BE2C (cell line): ENCODE measurements at places on chromosomes 1 and 21.
A peak's percentile ranks its signal among the peaks of the same experiment; 100 is the strongest.

DNA sequence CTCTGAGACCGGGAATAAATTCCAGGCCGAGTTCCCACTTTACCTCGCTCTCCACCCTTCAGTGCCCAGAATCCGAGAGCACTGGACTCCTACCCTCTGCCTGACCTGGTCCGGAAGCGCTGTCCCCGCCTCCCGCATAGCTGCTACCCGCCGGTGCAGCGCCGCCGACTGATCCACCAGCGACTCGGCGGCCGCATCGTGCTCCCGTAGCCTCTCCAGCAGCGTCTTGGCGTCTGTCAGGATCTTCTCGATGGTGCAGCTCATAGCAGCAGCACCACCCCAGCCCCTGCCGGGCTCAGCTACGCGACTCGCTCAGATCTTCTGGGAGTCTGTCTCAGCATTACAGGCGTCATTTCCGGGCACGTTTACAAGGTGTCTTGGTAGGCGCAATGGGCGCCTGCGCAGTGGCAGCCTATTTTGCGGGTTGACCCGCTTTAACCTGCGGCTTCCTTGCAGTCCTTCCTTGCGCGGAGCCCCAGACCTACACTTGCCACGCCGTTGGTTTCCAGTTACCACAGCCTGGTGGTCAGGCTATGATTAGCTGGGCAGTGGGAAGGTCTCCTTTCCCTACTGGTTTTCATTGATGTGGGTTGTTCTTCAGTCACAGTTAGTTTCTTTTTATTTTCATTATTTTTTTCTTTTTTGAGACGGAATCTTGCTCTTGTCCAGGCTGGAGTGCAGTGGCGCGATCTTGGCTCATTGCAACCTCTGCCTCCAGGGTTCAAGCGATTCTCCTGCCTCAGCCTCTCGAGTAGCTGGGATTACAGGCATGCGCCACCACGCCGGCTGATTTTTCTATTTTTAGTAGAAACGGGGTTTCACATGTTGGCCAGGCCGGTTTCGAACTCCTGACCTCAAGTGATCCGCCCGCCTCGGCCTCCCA lies at the start of gene SIKE1:
Gene SIKE1 (minus strand): TSS at position 342 of the 883 bp plus-strand sequence. CDS start 78 bp downstream, at position 264.
- DNase-seq = peak; percentile 92

DNA sequence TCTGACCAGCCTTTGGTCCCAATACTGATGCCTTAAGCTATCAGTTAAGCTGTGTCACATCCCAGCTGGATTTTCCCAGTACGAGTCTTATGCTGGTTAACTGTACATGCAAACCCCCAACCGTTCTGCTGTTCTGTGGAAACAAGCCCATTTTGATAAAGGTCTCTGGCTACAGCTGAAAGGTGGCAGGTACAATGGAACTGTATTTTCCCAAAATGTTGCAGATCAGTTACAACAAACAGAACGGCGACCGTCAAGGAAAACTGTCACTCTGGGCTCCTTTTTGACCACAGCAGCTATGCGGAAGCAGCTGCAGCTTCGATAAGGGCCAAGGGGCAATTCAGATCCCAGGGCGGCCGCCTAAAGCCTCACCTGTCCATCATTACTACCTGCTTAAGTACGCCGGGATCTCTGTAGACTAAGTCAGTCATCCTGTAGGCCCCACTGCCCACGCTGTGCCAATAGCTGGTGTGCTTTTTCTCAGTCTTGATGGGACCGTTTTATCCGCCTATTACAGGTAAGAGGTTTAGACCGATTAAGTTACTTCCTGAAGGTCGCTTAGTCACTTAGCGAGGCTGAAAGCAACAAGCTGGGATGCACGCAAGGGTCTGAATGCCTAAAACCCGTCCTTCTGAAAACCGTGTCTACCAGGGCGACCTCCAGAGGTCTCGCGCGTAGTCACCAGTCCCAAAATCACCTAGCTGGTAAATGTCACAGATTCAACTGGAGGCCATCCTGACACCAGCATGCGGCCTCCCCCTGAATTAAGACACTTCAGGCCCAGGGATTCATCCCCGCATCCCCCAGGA lies 11.1 kb upstream of the RAB42 start:
- peak; percentile 25 for DNase-seq

DNA sequence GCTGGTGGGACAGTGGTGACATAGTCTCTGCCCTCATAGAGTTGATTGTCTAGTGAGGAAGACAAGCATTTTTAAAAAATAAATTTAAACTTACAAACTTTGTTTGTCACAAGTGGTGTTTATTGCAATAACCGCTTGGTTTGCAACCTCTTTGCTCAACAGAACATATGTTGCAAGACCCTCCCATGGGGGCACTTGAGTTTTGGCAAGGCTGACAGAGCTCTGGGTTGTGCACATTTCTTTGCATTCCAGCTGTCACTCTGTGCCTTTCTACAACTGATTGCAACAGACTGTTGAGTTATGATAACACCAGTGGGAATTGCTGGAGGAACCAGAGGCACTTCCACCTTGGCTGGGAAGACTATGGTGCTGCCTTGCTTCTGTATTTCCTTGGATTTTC lies 58.4 kb downstream of the LAMC2 start:
- no peak for DNase-seq

DNA sequence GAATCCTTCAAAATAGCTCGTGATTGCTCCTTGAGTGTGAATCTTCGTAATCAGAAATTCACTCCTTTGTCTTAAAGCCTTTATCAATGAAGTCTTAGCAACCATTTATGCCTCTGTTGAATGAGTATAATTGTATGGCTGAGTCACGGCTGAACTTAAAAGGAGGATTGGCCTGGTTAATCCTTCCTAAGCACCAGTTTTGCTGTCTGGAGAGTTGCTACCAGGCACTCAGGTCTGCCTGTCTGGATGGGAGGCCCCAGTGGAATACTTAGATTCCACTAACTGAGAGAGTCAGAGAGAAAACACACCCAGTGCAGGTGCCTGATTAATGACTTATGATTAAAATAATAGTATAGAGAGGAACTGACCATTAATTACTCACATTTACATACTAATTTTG lies 7.6 kb upstream of the HHAT start:
- DNase-seq = no peak

GRCh38 chr1:205232945-205233397 lies 5.2 kb downstream of the TMCC2 start:
- DNase-seq = no peak

- DNase-seq = no peak
Measured at GRCh38 chr1:202143768-202144401, 652 bp downstream of the ARL8A start.

- DNase-seq = peak; percentile 56
Measured at GRCh38 chr1:64875101-64875500, 91.2 kb downstream of the JAK1 start.

DNA sequence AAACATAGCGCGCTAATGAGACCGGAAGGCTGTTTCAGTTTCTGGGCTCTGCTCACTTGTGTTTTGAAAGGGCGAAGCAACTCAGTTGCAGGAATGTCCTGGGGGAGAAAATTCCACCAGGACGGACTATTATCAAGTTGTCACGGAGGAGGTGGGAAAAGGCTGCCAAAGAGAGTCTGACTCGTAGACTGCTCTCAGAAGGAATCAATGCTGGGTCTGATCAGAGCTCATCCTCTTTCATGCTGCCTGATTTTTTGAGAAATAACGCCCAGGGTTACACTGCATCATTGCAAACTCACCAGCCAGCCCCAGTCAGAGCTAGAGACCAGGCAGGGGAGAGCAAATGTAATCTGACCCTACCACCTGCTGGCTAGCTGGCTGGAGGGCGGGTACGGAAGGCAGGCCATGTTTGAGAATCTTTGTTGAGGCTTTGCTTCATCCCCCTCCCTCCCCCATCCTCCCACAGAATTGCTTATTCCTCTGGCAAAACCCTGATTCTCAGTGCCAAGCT lies 36.4 kb upstream of the BCL9 start:
- DNase-seq = peak; percentile 20

GRCh38 chr1:202821467-202821866 lies 10.7 kb downstream of the PCAT6 start:
- DNase-seq = no peak

GRCh38 chr1:245986404-245987218 lies 520.5 kb downstream of the SMYD3 start:
- DNase-seq = no peak

GRCh38 chr1:56409112-56409691 lies 170.2 kb downstream of the PLPP3 start:
- no peak for DNase-seq

DNA sequence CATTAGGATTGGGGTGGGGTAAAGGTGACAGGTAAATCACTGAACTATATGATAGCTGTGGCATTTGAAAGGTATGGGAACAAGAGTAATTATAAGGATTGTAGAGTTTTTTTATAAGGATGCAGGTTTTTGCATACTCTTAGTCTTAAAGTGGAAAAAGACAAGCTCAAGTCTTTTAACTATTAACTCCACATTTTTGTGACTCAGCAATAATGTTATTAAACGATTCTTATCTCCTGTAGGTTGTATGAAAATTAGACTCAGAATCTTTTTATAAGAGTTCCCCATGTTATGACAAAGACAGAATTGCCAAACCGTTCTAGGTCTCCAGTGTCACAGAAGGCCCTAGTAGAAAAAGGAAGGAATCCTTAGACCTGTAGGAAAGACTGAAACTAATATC lies 49.9 kb upstream of the TTLL7 start:
- no peak for DNase-seq

- DNase-seq = no peak
Measured at GRCh38 chr21:37452227-37452626, 85.7 kb downstream of the DYRK1A start.

DNA sequence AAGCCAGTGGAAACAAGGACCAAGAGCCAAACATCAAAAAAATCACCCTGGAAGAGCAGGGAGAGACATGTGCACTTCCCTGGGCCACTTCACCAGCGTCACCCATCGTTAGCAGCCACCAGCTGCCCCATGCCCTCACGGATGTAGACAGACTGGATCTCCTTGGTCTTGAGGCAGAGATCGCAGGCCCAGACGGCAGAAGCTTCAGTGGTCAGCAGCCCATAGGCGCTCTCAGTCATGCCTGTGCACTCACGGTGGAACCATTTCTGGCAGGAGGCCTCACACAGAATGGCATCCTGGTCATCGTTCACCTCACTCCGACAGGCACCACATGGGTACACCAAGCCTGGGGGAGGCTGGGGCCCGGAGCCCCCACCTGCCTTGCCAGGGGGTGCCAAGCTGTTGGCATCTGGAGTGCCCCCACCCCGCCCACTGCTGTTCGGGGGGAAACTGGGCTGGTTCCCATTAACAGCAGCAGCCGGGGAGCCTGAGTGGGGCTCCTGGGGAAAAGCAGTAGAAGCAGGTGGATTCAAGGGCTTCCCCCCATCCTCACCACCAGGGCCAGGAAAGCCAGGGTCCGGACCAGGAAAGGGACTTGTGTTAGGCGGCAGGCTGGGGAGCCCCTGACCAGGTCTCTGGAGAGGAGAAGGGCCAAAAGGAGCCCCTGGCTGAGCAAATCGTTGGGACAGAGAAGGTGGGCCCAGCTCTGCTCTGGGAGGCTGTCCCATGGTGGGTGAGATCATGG lies 2.7 kb downstream of the PYGO2 start:
- DNase-seq = no peak

GRCh38 chr1:15261155-15262002 lies 14.4 kb downstream of the FHAD1 start:
- no peak for DNase-seq

GRCh38 chr1:245031041-245031440 lies 123.7 kb upstream of the KIF26B start:
- DNase-seq = no peak

GRCh38 chr1:21586846-21587601 lies 77.8 kb downstream of the ALPL start:
- peak; percentile 47 for DNase-seq

GRCh38 chr1:219058891-219059820 lies 114.5 kb upstream of the LYPLAL1 start:
- DNase-seq = no peak

DNA sequence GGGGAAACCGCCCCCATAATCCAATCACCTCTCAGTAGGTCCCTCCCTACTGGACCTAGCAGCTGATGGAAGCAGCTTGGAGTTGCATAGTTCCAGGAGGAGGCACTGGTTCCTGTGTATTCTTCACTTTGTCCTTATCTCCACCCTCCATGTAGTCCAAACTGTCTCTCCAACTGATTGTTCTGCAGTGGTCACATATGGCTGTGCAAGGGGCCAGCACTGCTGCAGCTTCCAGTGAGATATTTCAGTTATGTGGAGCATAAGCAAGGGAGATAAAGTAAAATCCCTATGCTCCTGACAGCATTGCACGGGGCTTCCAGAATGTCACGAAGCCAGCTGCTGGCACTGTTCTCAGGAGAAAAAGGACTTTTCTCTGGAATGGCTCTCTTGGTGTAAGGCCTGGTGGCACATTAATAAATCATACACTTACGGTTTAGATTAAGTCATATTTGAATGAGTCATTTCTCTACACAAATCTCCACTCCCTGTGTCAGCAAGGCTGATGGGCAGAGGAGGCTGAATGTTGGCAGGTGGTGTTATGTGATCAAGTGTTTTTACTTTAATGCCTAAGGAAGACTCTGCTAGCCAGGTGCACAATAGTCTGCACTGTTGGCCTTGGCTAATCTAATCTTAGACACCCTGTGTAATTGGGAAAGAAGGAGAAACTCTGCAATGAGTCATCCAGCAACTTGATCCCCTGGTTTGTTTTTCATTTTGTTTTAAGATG lies 93.4 kb downstream of the KCNK1 start:
- no peak for DNase-seq

- peak; percentile 34 for DNase-seq
Measured at GRCh38 chr1:225813214-225813964, 3.5 kb downstream of the EPHX1 start.

- DNase-seq = no peak
Measured at GRCh38 chr1:111133866-111134265, 6.0 kb downstream of the DRAM2 start.
